ENCODE measurements at places on chromosomes 11 and 22. TPM values are rescaled to one million over a fixed set of nuclear protein-coding genes. Genes with fewer than 3 reads are reported as not detected.

Gene BEST1
- 1.2 TPM for polyA plus RNA-seq

Gene IMMP1L
- polyA plus RNA-seq, result 16.3 TPM

Gene LRRC74B
- 0.22 TPM for polyA plus RNA-seq

Gene FDXACB1
- 1.1 TPM for polyA plus RNA-seq

Gene P2RY2
- polyA plus RNA-seq, result 17.8 TPM

Gene TYR
- not detected for polyA plus RNA-seq

Gene GGTLC3
- not detected for polyA plus RNA-seq

Gene ARL14EP
- 7.3 TPM for polyA plus RNA-seq

Gene P2RX3
- not detected for polyA plus RNA-seq

Gene ADAMTS8
- polyA plus RNA-seq, result 3.1 TPM

Gene MCAM
- 10.3 TPM for polyA plus RNA-seq

Gene FOXRED2
- 3.7 TPM for polyA plus RNA-seq

Gene TCN1
- polyA plus RNA-seq, result 6.9 TPM

Gene ZNF280A
- not detected for polyA plus RNA-seq

Gene ACR
- 0.14 TPM for polyA plus RNA-seq

Gene OR51E2
- not detected for polyA plus RNA-seq

Gene TRMT112
- polyA plus RNA-seq, result 201 TPM

Gene BTBD18
- not detected for polyA plus RNA-seq

Gene FAM227A
- 0.86 TPM for polyA plus RNA-seq

Gene CDON
- polyA plus RNA-seq, result 0.61 TPM

Gene CPT1B
- 9.4 TPM for polyA plus RNA-seq

Gene NRXN2
- 0.44 TPM for polyA plus RNA-seq

Gene OR8G1
- polyA plus RNA-seq, result not detected

Gene BCO2
- polyA plus RNA-seq, result 9.1 TPM

Data from esophagus (tissue), 2 donors.